ENCODE measurements at places on chromosomes 7 and 10.
A peak's percentile ranks its signal among the peaks of the same experiment; 100 is the strongest.

GRCh38 chr10:11587722-11588259, 23.7 kb downstream of the USP6NL start:
- DNase-seq = no peak

DNA sequence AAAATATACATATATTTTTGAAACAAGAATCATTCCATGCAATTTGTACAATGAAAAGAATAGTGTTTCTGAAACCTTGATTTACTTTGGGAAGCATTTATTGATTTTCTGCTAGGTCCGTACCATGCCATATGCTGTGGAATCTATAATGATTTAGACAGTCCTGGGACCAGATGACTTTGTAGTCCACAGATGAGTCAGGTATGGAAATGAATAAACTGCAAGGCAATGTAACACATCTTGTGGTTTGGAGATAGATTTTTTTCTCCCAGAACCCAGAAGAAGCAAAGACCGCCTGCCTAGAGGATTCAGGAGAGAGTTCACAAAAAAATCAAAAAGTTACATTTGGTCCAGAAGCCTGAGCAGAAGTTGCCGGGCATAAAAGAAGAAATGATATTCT, 190.4 kb downstream of the GPR37 start:
- no peak for DNase-seq

DNA sequence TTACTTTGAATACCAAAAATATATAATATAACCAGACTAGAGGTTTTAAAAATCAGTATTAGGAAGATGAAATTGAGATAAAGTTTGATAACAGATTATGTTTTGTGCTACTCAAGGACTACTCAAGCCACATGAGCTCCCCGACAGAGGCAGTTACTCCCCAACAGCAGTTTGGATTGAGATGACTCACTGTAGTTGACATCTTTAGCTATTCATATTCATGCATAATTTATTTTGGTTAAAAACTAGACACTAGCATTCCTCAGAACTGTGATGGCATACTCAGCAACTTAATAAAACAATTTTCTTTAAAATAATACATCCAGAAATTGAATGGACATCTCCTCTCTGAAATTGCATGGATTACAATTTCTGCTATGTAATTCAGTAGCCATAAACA, 19.6 kb downstream of the PCLO start:
- no peak for DNase-seq

DNA sequence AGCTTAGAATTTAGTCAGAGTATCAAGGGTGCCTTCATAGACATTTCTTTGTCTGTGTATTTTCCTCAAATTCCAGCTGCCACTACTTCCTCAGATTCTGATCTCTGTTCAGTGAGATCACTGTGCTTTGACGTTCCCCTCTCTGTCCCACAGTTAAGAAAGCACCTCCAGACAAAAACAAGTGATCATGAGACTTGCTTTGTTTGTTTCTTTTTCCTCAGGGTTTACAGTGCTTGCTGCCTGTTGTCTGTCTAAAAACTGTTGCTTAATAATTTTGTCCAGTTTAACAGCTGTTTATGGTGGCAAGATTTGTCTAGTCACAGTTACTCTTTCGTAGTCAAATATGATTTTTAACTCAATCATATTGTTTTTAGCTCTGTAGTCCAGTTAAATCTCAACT, 29.1 kb downstream of the TRUB1 start:
- DNase-seq = peak; percentile 71

- no peak for DNase-seq
These were observed 57.4 kb downstream of the MAP3K8 start for GRCh38 chr10:30491204-30491915.

- DNase-seq = no peak
These were observed 286.7 kb downstream of the INHBA start for GRCh38 chr7:41416208-41416595.

DNA sequence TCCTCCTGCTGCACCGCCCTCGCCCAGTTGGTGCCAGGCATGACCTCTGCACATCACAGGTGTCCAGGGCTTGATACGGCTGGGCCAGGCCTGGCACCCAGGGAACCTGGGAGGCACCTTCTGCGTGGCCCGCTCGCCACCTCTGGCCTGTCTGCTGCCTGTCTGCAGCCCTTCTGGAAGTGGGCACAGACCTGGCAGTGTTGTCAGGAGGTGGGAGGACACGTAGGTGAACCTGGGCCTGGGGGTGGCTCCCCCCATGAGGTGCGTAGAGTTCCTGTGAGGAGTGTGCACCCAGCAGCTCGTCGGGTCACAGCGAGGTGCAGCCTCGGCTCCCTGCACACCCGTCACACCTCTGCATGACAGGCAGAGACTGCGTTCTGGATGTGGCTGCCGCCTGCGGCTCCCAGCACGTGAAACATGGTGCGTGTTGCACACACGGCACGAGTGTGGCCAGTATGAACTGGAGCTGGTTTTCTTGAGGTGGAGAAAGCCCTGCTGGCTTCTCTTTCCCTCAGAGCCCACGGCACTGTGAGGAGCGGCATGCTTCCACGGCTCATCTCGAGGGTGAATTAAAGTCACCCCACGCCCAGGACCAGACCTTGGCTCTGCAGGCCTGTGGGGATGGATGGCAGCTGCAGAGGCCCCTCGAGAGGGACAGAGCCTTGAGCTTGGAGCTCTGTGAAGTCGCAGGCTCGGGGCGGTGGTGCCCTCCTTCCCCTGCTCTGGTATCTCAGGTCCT, 24.8 kb downstream of the INPP5A start:
- DNase-seq = no peak

DNA sequence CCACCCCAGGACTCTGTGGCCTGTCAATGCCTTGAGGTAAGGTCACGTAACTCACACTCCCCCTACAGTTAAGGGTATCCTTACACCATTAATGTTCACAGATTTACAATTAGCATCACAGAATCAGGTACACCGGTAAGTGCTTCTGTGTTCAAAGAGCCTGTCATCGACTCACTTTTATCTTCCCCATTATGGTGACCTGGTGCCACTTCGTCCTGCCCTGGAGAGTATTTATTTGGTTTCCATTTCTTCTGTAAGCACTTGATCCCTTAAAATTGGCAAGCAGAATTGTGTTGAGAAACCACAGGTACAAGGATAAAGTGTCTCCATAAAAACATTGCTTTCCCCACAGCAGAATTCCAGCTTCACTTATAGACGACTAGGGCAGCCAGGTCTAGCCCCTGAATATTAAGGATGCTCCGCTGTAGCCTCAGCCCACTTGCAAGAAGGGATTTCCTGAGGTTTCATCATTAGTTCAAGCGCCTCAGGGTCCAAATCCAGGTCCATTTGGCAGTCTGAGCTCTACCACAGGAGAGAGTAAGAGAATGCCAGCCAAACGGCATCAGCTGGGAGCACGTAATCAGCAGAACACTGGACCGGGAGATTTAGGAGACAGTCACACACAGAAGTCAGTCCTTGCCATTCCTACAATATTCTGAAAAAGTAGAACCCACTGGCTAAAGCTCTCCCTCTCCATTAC, 10.1 kb downstream of the ATXN7L1 start:
- no peak for DNase-seq

DNA sequence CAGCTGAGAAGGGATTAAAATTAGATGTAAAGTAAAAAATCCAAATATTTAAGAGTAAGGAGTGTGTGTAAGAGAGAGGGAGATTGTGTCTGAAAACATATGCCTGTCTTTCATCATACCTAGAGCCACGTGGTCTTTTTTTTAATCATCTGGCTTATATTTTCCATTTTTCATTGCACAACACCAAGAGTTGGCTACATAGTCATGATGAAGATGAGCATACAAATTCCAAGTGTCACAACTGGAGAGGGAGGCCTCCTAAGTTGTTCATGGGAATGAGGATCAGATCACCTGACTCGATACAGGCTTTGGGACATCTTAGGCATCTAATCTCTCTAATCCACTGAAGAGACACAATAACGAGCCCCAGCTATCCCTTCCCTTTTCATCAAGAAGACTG, 47.2 kb upstream of the CCDC3 start:
- DNase-seq = no peak

GRCh38 chr7:101558742-101559325, 70.3 kb downstream of the MYL10 start:
- DNase-seq = peak; percentile 4

- DNase-seq = peak; percentile 82
These were observed 174.8 kb downstream of the KIAA1217 start for GRCh38 chr10:24383681-24384106.

- no peak for DNase-seq
These were observed 26.5 kb upstream of the TOMM7 start for GRCh38 chr7:22849172-22849571.

DNA sequence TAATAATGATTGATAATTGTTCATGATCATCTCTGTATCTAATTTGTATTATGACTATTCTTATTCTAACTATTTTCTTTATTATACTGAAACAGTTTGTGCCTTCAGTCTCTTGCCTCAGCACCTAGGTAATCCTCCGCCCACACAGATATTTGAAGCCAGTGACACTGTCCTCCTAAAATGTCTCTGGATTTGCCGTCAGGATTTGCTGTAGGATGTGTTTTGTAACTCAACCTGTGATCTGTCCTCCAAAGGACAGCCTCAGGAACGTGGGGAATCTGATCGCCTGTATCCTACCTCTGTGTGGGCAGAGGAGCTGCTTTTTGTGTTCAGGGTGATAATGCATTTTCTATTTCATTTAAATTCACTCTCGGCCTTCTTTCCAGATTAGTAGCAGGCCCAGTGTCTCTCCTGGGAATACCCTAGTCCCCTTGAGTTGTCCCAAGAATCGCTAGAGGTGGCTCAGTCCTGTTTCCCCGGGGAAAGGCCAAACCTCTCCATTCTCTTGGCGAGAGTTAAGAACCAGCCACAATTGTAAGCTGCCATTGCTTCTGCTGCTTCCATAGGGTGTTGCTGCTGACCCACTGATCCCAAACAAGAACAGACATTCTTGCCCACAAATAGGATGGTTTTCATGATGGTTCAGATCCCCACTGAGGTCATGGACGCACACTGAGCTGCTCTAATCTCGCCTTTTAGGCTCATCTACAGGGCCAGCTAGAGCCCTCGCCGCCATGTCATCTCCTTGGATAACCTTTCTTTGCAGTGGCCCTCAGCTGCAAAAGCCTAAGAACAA, 136.2 kb upstream of the KCNMA1 start:
- DNase-seq = no peak

DNA sequence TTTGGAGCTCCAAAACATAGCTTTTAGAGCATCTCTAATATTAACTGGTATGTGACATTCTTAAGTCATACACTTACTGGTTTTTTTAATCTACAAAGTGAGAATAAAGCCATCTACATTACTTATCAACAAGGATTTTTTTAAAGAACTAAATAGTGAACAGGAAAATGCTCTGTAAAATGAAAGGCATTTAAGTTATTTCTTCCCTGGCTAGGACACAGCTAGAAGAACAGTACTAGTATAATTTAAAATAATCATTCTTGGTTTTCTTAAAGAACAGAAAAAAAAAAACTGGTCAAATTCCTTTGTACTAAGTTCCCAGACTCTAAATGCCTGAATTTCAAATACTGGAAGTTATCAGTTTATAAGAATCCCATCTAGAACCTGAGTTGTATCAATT, 139.5 kb downstream of the SRPK2 start:
- no peak for DNase-seq

- DNase-seq = no peak
These were observed 46.3 kb downstream of the LRMDA start for GRCh38 chr10:75477680-75478079.

DNA sequence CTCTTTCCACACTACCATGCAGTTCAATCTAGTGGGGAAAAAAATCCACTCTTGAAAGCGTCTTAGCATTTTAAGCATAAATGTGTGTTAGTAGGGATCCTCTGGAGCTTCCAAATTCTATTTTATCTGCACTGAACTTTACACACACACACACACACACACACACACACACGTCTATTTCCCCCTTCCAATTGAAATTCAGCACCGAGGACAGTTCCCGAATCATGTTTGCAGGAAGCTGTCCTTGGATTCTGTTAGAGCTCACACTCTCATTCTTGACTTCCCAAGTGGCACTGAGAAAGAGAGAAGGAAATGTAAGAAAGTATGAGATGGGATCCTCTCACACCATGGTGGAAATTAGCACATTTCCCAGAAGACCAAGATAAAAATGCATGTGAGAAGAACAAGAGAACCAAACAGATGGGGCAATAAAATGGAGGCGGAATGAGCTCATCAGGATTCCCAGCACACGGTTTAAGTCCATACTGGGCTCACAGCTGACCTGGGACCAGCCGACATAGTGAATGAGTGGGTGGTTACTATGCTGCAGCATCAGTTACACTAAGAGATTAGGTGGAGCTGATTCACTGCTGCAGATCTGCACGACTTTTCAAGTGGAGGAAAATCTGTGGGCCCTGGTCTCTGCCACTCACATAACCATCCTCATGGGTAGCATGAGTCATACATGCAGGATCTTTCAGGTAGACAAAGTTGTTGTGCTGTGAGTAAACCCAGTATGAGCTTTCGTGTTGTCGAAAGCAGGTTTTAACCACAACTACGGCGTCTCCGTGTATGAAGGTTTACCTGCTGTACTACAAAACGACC, 3.3 kb upstream of the NPTX2 start:
- peak; percentile 53 for DNase-seq

- no peak for DNase-seq
These were observed 38.1 kb downstream of the COL13A1 start for GRCh38 chr10:69839696-69840345.

GRCh38 chr10:62456611-62457101, 82.5 kb downstream of the ZNF365 start:
- DNase-seq = no peak

GRCh38 chr7:28729727-28730126, 228.4 kb downstream of the TRIL start:
- no peak for DNase-seq

DNA sequence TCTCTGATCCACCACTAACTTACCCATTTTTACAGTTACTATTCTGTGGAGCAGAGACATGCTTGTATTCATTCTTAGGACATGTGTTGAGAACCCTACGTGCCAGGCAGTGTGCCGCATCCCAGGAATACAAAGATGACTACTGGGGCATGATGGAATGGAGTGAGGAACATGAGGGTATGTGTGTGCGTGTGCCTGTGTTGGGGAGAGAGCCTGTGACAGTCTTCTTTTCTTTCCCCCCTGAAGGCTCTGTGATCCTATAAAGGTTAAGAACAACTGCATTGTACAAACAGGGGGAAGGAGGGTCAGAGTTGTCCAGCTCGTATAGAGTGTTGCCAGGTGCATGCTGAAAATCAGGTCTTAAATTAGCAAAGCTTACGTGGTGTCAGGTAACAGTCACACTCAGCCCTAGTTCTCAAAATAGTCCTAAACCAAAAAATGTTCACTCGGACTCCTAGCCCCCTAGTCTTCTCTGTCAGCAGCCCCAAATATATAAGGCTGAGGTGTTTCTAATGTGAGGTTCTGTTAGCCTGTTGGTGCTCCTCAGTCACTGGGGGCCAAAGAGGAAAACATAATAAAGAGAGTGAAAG, 161.9 kb downstream of the CELF2 start:
- DNase-seq = no peak

- peak; percentile 74 for DNase-seq
These were observed 43.8 kb upstream of the ARL4A start for GRCh38 chr7:12643644-12644043.

- DNase-seq = no peak
These were observed 619.8 kb downstream of the LRMDA start for GRCh38 chr10:76051007-76051936.
